ENCODE measurements at places on chromosomes 11 and 22. TPM values are rescaled to one million over a fixed set of nuclear protein-coding genes. Genes with fewer than 3 reads are reported as not detected.

DNA sequence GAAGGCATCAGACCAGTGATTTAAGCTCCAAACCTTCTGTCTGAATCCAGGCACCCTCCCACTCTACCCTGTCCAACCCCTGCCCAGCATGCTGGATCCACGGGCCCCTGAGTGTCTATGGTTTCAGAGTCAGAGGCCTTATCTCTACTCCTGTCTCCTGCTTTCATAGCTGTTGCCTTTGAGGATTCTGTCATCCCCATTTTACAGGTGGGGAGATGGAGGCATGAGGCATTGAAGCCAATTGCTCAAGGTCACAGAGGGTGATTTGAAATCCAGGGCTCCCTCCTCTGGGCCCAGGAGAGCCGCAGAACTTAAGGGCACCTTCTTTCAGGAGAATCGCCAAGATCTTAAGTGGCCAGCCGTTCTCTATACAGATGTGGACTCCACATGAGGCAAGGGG is 3.1 kb downstream of the KCNJ4 start:
- H3K27ac ChIP-seq, result no peak overlapping the region
- H3K27me3 ChIP-seq, result peaks cover 31% of the 10 kb centered on the region
- H3K36me3 ChIP-seq, result no peaks in the 10 kb centered on the region
- DNase-seq, result no peak
- H3K4me1 ChIP-seq, result no peaks in the 10 kb centered on the region

POLR2L gene
- total RNA-seq, result 344 TPM

DNA sequence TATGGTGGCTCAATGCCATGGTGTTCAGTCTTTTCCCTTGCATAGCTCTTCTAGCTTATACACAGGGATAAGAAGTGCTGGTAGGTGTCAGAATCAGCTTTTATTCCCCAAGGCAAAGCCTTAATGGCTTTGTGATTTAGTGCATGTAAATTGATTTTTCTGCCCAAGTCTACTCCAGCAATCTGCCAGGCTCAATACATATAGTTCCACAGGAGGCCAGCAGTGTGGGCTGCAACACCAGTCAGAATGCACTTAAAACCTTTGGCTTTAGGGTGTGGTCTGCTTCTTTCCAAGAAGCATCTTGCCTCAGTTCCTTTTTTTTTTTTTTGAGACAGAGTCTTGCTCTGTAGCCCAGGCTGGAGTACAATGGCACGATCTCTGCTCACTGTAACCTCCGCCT is 14.5 kb upstream of the CAPRIN1 start:
- H3K4me3 ChIP-seq, result no peak overlapping the region
- no peaks in the 10 kb centered on the region for H3K36me3 ChIP-seq
- no peaks in the 10 kb centered on the region for H3K4me1 ChIP-seq
- H3K27me3 ChIP-seq, result no peaks in the 10 kb centered on the region
- no peak for DNase-seq
- H3K27ac ChIP-seq, result no peak overlapping the region

GRCh38 chr22:49589301-49589700 is 238.4 kb downstream of the BRD1 start:
- H3K27me3 ChIP-seq, result peaks cover 61% of the 10 kb centered on the region
- H3K27ac ChIP-seq, result no peak overlapping the region
- no peaks in the 10 kb centered on the region for H3K4me1 ChIP-seq

ART1 gene
- not detected for total RNA-seq

DNA sequence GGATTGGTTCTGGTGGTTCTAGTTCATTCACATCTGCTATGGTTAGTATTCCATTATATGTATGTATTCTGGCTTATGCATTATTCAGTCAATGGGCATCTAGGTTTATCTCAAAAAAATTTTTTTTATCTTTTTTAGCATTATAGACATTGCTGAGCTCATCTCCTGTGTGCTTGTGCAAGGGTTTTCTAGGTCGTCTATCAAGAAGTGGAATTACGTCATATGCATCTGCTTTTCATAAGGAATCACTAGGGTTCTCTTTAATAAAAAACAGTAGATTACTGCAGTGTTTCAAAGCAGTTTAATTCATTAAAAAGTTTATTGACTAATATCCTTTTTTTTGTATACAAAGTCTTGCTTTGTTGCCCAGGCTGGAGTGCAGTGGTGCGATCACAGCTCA is 21.3 kb downstream of the TBC1D22A start:
- no peak overlapping the region for H3K27ac ChIP-seq
- no peak overlapping the region for H3K4me3 ChIP-seq
- no peak for DNase-seq
- no peaks in the 10 kb centered on the region for H3K4me1 ChIP-seq

SERPIND1 gene
- total RNA-seq, result not detected

GRCh38 chr22:41442240-41442792 is 4.3 kb downstream of the TOB2 start:
- no peak overlapping the region for H3K27ac ChIP-seq
- H3K4me3 ChIP-seq, result no peak overlapping the region
- H3K36me3 ChIP-seq, result no peaks in the 10 kb centered on the region
- H3K4me1 ChIP-seq, result peaks cover 12% of the 10 kb centered on the region
- DNase-seq, result no peak
- no peaks in the 10 kb centered on the region for H3K27me3 ChIP-seq

GRCh38 chr22:19442166-19442565 is 5.3 kb downstream of the C22orf39 start:
- H3K4me3 ChIP-seq, result no peak overlapping the region
- peaks cover 17% of the 10 kb centered on the region for H3K36me3 ChIP-seq
- no peak overlapping the region for H3K27ac ChIP-seq
- H3K4me1 ChIP-seq, result no peaks in the 10 kb centered on the region

GRCh38 chr11:69164824-69165223 is 9.1 kb downstream of the SMIM38 start:
- H3K27ac ChIP-seq, result no peak overlapping the region
- DNase-seq, result no peak
- H3K4me3 ChIP-seq, result no peak overlapping the region
- H3K36me3 ChIP-seq, result no peaks in the 10 kb centered on the region
- no peaks in the 10 kb centered on the region for H3K27me3 ChIP-seq

DNA sequence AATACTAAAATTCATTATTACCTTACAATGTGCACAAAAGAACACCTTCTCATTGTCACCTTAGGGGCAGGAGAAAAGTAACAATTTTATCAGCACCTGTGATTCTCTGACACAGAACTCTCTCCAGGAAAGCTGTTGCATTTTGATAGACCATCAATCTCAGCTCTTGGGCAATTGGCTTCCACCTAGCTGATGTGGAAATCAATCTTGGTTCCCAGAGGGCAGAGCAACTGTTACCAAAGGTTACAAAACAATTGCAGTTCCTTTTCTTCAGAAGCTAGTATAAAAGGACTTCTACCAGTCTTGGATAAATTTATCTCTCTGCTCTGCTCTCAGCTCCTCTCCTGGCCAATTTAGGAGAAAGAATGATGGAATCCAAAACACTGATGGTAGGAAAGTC is 157.8 kb upstream of the DDI1 start:
- no peak overlapping the region for H3K27ac ChIP-seq
- no peaks in the 10 kb centered on the region for H3K4me1 ChIP-seq
- no peaks in the 10 kb centered on the region for H3K36me3 ChIP-seq
- no peaks in the 10 kb centered on the region for H3K27me3 ChIP-seq

CRYBB3 gene
- not detected for total RNA-seq

- no peaks in the 10 kb centered on the region for H3K36me3 ChIP-seq
- no peak overlapping the region for H3K4me3 ChIP-seq
- DNase-seq, result no peak
- no peak overlapping the region for H3K27ac ChIP-seq
Measured at GRCh38 chr11:25441421-25441820, 890.5 kb upstream of the ANO3 start.

Data from SJCRH30 (cell line).